ENCODE measurements at places on chromosomes 7 and 10.

- no peak for DNase-seq
These were observed 96.4 kb downstream of the FGFR2 start for GRCh38 chr10:121501796-121502195.

GRCh38 chr7:40437498-40437897 lies 302.7 kb downstream of the SUGCT start:
- DNase-seq, result peak; percentile 90

DNA sequence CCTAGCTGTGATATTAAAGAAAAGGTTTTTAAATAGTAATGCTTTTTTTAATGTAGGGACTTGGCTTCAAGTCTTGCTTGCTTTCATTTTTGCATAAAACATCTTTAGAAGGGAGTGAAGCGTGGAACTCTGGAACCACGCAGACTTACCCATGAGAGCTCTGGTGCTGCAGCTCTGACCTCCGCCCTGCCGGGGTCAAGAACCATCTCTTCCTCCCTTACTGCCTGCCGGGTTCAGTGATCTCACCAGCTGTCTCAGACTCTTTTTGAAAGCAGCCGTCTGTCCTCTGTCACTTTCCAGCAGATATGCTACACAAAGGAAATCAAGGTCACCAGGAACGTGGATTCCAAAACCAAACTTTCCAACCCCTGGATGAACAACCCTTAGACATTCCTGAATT lies 353.8 kb downstream of the GPR37 start:
- DNase-seq, result no peak

GRCh38 chr10:91420868-91421267 lies 10.7 kb downstream of the HECTD2 start:
- DNase-seq, result peak; percentile 76

DNA sequence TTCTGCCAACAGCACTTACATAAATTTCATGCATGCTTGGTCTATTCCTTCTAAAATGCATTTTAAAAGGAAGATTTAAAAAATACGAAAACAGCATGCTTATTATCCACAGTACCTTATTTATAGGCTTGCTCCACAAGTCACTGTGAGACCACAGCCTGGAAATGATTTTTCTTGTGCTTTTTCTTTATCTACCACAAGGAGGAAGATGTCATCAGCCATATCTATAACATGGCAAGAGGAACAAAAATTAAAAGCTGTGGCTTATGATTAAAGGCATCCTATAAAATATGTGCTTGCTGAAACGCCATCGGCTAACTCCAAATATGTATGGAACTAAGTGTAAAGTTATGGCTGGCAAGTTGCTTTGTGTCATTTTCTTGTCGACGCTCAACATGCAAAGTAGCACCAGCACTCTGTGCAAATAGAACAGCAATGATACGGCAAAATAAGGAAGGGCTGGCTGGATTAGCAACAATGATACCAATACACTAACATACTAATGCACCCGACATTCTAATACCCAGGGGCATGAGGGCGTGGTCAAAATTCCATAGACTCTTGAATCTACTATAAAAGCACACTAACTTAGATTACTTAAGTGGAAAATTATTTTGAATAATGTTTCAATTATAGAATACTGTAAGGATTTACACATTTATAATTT lies 41.2 kb upstream of the AKR1E2 start:
- DNase-seq, result no peak

- no peak for DNase-seq
These were observed 143.7 kb downstream of the ELMO1 start for GRCh38 chr7:37304921-37305320.

GRCh38 chr10:92773776-92774175 lies 74.5 kb upstream of the EXOC6 start:
- no peak for DNase-seq

DNA sequence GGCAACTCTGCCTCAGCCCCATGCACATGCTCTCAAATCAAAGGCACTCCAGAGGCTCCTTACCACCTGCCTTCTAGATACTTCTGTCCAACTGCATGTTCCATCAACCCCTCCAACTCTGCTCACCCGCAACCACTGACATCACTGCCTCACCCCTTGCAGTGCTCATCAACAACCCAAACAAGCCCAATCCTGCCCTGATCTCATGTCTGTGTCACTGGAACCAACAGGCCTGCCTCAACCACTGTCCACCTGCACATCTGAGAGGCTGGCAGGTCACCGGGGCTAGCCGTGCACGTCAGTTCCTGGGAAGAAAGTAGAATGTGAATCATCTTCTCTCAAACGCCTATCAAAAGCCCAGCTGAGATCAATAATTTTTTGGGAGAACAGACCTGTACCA lies 33.3 kb downstream of the CTBP2 start:
- DNase-seq, result no peak

Data from GM23248 (cell line).